ENCODE measurements at places on chromosomes 16 and 17.

- no peak for DNase-seq
These were observed 262.1 kb upstream of the MAF start for GRCh38 chr16:79862601-79863000.

DNA sequence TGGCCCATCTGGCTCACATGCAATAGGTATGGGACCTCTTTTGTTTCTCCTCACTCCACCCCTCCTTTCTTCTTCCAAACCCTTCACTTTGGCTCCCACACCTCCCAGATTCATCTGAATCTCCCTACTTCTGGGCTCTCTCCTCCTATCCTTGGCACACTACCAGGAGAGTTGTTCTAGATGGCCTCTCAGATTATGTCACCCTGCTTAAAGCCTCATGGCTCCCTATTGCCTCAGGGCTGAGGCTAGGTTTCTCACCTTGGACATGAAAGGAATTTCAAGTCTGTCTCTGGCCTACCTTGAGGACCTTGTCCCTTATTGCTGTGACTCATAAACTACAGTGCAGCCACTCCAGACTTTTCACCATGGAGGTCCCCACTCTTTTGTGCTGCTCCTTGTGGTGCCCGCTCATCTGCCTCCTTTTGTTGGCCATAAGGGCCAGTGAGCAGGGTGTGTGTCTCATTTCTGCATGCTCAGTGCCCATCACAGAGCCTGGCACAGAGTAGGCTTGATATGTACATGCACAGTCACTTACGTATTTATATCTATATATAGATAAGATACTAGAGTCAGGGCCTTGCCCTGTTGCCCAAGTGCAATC lies 1.0 kb upstream of the MFAP4 start:
- DNase-seq, result no peak

GRCh38 chr16:8262299-8262698 lies 328.0 kb downstream of the TMEM114 start:
- no peak for DNase-seq

DNA sequence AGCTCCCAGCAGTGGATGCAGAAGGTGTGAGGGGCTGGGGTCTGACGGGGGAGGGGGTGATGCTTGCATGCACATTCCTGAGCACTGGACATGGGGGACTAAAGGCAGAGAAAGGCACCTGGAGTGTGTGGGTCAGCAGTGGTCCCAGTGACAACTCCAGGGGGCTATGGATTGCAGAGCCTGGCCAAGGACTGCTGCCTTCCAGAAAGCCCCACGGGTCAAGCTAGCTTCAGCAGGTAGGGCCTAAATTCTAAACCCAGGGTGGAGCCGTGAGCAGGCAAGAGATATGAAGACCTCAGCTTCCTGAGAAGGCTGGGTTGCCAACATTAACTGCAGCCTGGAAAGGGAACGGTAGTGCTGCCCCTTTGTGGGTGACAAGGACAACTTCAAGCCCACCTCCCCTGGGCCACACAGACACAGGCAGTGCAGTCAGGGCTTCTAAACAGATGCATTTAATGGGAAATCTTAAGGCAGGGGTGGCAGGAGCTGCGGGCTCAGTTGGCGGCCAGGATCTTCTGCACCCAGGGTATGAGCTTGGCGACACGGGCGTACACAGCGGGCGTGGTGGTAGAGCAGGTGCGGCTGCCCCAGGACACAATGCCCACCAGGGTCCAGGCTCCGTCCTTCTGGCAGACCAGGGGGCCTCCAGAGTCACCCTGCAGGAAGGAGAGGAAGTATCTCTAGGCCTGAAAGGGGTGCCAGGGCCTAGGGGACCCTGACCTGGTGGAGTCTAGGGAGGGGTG lies 3.1 kb downstream of the CTRB2 start:
- DNase-seq, result no peak

GRCh38 chr17:57370037-57370581 lies 113.8 kb downstream of the MSI2 start:
- DNase-seq, result no peak

DNA sequence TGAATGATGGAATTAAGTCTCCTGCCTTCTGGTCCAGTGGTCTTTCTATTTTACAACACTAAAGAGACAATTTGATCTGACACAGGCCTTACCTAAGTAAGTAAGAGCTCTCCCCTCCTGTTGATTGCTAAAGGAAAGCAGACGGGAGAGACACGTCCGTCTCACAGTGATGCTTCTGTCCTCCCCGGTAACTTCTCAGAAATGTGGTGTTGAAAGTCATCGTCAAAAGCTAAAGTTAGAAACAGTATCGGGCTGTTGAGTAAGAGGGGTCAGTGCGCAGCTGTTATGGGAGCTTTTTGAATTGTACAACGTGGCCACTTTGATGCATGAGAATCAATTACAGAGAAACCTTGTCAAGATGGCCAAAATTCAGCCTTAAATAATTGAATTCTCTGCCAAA lies 1.9 kb upstream of the RBFOX1 start:
- DNase-seq, result no peak

GRCh38 chr16:5479926-5480325 lies 382.3 kb upstream of the EEF2KMT start:
- no peak for DNase-seq

Data from CD4-positive, alpha-beta T cell treated with Interleukin-1 beta for 1 hour (primary cell).